BE2C (cell line): ENCODE measurements at places on chromosomes 3 and 15.

GRCh38 chr3:124407260-124407659 lies 323.0 kb upstream of the UMPS start:
- no peak for DNase-seq

GRCh38 chr15:75051711-75052110 lies 28.3 kb downstream of the PPCDC start:
- DNase-seq: no peak

DNA sequence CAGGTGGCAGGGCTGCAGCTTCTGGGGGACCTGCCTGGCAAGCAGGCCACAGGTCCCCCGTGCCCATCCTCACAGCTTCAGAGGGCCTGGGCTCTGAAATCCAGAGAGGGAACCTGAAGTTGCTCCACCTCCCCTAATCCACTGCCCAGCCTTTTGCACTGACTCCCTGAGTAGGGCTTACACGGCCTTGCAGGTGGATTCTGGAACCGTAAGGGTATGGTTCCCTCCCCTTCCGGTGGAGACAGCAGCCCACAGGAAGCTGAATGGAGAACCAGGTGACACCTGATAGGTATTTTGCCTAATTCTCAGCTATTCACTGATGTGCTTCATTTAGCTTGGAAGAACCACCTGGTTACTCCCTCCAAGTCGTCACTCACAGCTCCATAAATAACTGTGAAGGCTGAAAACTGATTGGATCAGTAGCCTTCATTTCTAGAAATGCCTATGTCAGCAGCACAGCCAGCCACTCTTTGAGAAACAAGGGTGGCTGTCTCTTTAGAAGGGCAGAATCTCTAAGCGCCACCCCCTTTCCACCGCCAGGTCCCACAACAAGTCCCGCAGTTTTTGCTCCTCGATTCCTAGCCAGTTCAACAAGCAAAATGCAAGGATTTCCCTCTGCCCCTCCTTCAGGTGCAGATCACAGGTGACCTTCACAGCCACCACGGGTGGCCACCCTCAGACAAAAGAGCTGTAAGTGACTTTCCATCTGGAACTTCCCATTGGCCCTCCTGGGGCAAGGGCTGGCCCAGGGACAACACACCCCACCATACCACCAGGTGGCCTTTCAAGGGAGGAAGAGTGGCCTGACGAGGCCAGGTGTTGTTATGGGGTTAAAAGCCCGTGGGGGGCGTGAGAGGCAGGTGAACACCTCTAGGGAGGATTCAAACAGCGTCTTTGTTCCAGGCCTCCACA lies 112.9 kb downstream of the SEC22A start:
- no peak for DNase-seq

DNA sequence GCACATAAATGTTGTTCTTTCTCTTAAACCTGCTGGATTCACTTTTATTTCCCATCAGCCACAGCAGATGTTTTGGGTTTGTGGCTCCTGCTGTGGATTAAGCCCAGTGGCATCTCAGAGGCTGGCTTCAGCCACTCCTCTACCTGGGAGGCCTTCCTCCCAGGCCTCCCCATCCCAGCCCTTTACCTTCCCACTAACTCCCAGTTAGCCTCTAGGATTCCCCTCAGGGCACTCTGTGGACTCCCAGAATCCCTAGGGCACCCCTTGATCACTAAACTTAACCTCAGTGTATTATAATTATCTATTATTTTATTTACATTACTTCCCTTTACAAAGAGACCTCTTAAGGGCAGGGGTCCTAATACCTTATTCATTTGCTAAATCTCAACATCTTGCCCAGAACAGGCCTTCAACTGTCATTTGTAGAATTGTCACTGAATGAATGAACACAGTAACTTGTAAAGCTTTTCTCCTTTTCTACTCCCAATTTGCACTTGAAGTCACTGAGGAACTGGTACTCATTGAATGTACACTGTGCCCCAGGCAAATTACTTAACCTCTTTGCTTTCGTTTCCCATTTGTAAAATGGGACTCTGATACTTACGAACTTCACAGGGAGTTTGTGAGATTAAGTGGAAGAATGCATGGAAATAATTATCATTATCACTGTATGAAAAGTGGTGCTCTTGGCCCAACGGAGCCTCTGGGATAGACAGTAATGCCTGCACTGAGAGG lies 8.3 kb downstream of the CCDC13 start:
- no peak for DNase-seq

- peak; percentile 94 for DNase-seq
These were observed 2.0 kb downstream of the FAM43A start for GRCh38 chr3:194687638-194688199.

GRCh38 chr3:63972196-63972595 lies 51.1 kb downstream of the PSMD6 start:
- no peak for DNase-seq

DNA sequence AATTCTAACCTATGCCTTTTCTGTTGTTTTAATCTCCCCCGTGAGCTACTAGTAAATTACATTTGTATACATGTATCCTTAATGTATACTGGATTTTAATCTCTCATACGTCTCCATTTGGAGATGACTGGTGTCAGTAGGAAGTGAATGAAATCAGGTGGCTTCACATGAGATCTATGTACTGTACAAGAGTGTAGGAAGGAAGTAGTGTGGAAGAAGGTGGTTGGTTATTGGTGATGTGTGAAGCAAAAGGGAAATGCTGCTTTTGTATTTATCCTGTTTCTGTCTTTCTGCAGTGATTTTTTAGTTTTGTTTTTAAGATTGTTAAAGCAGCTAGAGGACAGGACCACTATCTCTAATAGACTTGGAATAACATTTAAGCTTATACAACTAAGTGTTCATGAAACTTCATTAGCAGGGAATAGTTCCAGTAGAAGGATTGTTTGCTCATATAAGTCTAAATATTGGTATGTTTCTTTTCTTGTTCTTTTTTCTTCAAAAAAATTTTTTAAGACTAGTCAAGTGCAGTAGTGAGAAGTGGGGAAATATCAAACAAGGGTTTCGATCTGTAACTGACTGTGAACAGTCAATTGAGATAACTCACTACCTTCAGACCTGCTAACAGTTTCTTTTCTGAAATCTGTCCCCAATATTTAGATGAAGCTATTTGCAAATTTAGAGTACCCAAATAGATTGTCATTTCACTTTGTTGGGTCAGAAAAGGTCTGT lies 15.3 kb downstream of the SNX1 start:
- DNase-seq: no peak

GRCh38 chr3:18410205-18410604 lies 14.9 kb downstream of the SATB1 start:
- DNase-seq: no peak

GRCh38 chr3:184389384-184389783 lies 9.5 kb downstream of the CHRD start:
- no peak for DNase-seq

- DNase-seq: no peak
These were observed 35.2 kb downstream of the CMSS1 start for GRCh38 chr3:99852851-99853250.

GRCh38 chr3:163935411-163935810 lies 1142.9 kb downstream of the SI start:
- DNase-seq: no peak

GRCh38 chr3:14879211-14879874 lies 60.6 kb downstream of the FGD5 start:
- DNase-seq: peak; percentile 56

DNA sequence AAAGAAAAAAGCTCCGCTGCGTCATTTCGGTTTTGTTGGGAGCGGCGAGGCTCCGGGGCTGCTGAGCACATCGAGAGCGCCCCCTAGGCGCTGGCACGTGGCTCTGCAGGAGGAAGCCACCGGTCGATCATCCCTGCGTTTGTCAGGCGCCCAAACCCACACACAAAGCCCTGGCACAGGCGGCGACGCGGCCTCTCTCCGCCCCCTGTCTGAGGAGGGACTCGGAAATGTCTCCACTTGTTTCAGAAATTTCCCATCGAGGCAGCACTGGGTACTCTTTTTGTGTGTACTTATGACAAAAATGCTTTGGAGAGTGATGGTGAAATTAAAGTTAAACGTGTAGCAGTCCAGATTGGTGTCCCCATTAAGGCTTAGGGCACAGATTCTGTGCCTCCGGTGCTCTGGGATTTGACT lies 407.3 kb upstream of the ONECUT1 start:
- DNase-seq: peak; percentile 66

GRCh38 chr15:67107014-67107812 lies 41.8 kb downstream of the SMAD3 start:
- peak; percentile 28 for DNase-seq

DNA sequence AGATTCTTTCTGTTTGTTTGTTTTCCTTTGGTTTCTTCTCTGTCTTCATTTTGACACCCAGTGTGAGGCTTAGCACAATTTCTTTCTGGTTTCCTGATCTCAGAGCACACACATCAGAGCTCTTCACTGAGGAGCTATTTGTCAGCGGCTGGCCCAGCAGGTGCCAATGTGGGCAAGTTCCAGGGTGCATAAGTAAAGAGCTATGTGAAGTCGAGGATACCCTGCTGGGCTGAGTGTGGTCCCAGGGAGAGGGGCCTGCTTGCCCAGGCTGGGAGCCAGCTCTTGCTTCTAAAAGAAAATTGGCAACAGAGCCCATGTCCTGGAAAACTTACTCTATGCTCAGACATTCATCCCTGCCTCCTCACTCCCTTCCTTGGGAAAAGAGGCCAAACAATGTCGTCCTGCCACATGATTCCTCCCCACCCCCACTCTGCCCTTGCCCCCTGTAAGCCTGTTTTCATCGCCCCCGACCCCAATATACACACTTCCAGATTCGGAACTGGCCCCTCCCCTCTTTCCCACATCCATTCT lies 101.2 kb downstream of the ST8SIA2 start:
- no peak for DNase-seq

GRCh38 chr3:81581966-81582599 lies 179.4 kb downstream of the GBE1 start:
- DNase-seq: peak; percentile 55

GRCh38 chr3:124556636-124557035 lies 173.6 kb upstream of the UMPS start:
- no peak for DNase-seq

- no peak for DNase-seq
These were observed 27.1 kb downstream of the FILIP1L start for GRCh38 chr3:100087198-100087597.

GRCh38 chr15:90957031-90957790 lies 2.5 kb downstream of the RCCD1 start:
- peak; percentile 53 for DNase-seq

DNA sequence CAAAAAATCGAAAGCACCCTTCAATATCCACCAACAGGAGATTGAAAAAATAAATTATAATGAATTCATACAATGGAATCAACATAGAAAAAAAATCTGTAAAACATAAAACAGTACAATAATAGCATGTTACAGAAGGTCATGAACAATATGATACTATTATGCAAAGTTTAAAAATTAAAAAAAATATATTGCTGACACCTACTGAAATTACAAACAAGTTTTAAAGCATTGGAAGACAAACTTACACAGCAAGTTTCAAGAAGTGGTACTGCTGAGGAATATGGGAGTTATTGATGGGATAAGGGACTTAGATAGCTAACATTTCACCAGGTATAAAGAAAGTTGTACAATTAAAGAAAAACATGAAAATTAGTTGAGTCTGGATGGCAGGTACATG lies 89.4 kb downstream of the EFL1 start:
- no peak for DNase-seq

DNA sequence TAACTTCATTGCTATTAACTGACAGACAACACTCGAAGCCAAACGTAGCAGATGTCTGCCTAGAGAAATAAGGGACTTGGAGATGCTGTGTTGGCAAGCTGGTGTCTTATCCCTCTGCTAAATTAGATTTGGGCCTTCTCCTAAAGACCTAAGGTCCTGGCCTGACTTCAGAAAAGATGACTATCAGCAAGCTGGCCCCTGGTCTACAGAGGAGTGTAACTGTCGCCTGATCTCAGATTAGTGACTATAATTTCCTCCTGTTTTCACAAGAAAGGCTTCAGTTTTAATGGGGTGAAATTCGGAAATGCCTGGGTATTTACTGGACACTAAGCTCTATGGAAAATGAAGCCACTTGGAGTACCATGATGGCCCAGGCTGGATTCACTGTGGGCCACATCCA lies 53.1 kb upstream of the SLC7A14 start:
- DNase-seq: no peak

- DNase-seq: no peak
These were observed 904.3 kb downstream of the NSUN3 start for GRCh38 chr3:94967196-94967595.

GRCh38 chr3:150607267-150608065 lies 4.3 kb downstream of the SELENOT start:
- no peak for DNase-seq

DNA sequence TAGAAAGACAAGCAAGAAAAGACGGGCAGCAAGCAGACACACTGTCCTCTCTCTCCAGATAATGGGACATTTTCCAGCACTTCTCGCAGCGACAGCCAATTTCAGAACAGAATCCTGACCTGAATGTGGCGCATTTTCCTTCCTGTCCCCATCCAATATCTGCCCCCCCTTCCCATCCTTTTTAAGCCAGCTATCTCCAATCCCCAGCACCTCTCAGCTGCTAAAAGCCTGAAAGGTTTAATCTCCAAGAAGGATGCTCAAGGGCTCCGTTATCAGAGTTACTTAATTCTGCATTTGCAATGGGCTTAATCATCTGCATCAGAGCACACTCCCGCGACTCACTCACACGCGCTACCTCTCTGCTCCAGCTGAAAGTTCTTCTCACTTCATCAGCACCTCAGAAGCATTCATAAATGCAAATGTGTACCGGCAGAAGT lies 50.5 kb downstream of the SRGAP3 start:
- DNase-seq: no peak

GRCh38 chr3:59644479-59645402 lies 594.9 kb upstream of the CFAP20DC start:
- DNase-seq: no peak

GRCh38 chr15:51768018-51768417 lies 16.6 kb downstream of the TMOD2 start:
- DNase-seq: no peak

- DNase-seq: no peak
These were observed 1.3 kb downstream of the CTNNB1 start for GRCh38 chr3:41200669-41201021.

- DNase-seq: peak; percentile 13
These were observed 28.3 kb upstream of the STIMATE start for GRCh38 chr3:52925405-52926313.

DNA sequence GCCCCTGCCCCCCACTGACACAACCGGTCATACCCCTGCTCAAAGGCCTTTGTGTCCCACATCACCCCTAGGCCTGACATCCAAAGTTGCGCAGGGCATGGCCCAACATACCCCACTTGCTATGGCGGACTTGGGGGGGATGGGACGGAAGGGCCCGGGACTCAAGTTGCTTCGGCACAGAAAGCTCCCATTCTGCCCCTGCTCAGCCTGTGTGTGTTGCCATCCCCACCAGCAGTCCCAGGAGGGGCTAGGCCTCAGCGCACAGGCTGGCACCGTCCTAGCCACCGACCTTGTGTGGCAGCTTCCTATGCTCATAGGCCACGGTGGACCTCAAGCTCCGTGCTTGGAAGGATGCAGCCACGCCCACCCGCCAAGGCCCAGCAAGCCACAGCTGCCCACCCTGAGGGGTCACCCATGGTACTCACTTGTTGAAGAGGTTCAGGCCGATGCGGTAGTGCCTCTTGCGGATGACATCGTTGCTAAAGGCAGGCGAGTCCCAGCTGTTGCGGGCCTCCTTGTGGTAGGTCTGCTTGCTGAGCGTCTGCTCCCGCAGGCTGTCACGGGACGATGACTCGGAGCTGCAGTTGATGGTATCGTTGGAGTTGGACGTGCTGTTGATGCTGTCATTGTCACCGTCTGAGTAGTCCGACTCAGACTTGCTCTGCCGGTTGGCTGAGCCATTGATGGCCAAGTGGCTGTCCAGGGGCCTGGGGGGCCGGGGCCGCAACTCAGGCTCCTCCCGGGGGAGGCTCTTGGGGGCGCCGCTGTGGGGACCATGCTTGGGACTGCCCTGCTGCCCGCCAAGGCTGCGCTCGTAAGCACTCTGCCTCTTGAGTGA lies 93.9 kb upstream of the RPL32 start:
- DNase-seq: peak; percentile 51

- peak; percentile 79 for DNase-seq
These were observed 567 bp downstream of the PFN2 start for GRCh38 chr3:149969940-149970715.
